ENCODE measurements at places on chromosomes 13 and 19. TPM values are rescaled to one million over a fixed set of nuclear protein-coding genes. Genes with fewer than 3 reads are reported as not detected.

C13orf46 gene
- total RNA-seq = 0.61 TPM

IFI30 gene
- 52.7 TPM for total RNA-seq

DNA sequence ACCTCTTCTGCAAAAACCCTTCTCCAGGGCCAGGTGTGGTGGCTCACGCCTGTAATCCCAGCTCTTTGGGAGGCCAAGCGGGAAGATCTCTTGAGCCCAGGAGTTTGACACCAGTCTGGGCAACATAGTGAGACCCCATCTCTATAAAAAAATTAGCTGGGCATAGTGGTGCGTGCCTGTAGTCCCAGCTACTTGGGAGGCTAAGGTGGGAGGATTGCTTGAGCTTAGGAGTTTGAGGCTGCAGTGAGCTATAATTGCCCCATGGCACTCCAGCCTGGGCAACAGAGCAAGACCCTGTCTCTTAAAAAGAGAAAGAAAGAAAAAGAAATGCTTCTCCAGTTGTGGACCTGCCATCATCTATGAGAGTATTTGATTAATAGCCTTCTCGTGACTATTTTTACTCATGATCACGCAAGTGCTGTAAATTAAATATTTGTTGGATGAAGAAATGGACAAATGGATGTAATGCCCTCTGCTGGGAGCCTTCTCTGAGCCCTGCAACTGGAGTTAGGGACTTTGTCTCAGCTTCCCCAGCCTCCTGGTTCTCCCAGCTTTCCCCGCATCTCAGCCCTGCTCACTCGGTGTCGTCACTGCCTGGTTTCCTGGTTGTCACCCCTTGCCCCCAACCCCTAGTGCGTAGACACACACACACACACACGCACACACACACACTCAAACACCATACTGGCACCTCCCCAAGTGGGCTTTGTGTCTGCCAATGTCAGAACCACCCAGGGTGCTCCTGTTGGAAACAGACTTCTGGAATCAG is 12.2 kb downstream of the WIZ start:
- H3K4me3 ChIP-seq = no peak overlapping the region
- H3K4me1 ChIP-seq = peaks cover 12% of the 10 kb centered on the region
- H3K36me3 ChIP-seq = peaks cover 6% of the 10 kb centered on the region
- no peak for DNase-seq
- no peak overlapping the region for H3K27ac ChIP-seq

FFAR2 gene
- not detected for total RNA-seq

ACP5 gene
- 9.5 TPM for total RNA-seq

- peaks cover 32% of the 10 kb centered on the region for H3K36me3 ChIP-seq
- DNase-seq = no peak
- peak overlapping the region; percentile 88 for H3K4me3 ChIP-seq
- peaks cover 42% of the 10 kb centered on the region for H3K4me1 ChIP-seq
- H3K27ac ChIP-seq = peak overlapping the region; percentile 75
- no peaks in the 10 kb centered on the region for H3K27me3 ChIP-seq
These were observed 22.8 kb downstream of the RASA3 start for GRCh38 chr13:114109641-114110041.

DNA sequence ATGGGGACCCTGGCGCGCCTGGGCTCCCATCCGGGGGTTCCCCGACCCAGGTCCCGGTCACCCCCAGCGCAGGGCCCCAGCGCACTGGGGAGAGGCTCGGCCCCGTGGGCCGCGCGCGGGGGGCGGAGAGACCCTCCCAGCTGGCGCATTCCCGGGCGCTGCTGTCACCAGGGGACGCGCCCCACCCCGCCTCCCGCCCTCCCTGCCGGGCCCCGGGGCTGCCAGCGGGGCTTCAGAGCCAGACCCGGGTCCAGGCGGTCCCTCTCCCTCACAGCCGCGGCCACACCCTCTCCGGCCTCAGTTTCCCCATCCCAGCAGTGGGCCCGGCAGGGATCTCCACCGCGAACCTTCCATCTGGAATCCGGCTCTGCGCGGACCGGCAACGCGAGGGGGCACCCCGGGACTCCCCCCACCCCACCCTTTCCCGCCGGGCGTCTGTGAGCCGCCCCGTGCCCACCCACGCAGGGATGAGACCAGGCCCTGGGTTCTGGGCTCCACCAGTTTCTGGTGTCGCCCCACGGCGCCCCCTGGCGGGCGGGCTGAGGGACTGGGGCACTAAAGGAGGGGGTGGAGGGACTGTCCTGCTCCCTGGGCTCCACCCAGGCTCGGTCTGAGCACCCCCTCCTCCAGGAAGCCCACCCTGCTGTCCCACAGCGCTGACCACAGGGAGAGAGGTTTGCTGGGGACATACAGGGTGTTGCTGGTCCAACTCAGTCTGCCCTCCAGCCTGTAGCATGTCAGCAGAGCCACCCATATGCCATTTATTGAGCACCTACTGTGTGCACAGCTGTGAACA is 878 bp upstream of the ADAMTSL5 start:
- H3K27ac ChIP-seq = no peak overlapping the region
- DNase-seq = peak; percentile 91
- H3K27me3 ChIP-seq = peaks cover 14% of the 10 kb centered on the region
- peaks cover 2% of the 10 kb centered on the region for H3K4me1 ChIP-seq
- H3K4me3 ChIP-seq = peak overlapping the region; percentile 55

GRCh38 chr13:43785650-43786471 is 911 bp downstream of the ENOX1 start:
- H3K36me3 ChIP-seq = no peaks in the 10 kb centered on the region
- H3K27me3 ChIP-seq = peaks cover 47% of the 10 kb centered on the region
- H3K4me1 ChIP-seq = peaks cover 4% of the 10 kb centered on the region

RINL gene
- 62.7 TPM for total RNA-seq
